Calu3 (cell line): ENCODE measurements at places on chromosomes 3 and 15. TPM values are rescaled to one million over a fixed set of nuclear protein-coding genes. Genes with fewer than 3 reads are reported as not detected.

The DUOXA2 gene
- 0.34 TPM in 1 of 2 replicates, not detected in the other for total RNA-seq

The AGTR1 gene
- 0.20 TPM in 1 of 2 replicates, not detected in the other for total RNA-seq

The RAB8B gene
- 15.8 and 16.0 TPM in 2 replicates for total RNA-seq

The CHST13 gene
- total RNA-seq = 1.1 and 1.3 TPM in 2 replicates

The CAMK2N2 gene
- total RNA-seq = 3.3 and 3.6 TPM in 2 replicates

The BUB1B gene
- 39.0 and 41.8 TPM in 2 replicates for total RNA-seq

The TICRR gene
- total RNA-seq = 41.7 and 45.2 TPM in 2 replicates

The MAP1A gene
- 0.05 and 0.27 TPM in 2 replicates for total RNA-seq

The GANC gene
- total RNA-seq = 10.8 and 12.7 TPM in 2 replicates

The ZNF502 gene
- total RNA-seq = 0.99 and 1.8 TPM in 2 replicates

The GREM1 gene
- not detected in 2 replicates for total RNA-seq

The CPA3 gene
- total RNA-seq = not detected in 2 replicates

DNA sequence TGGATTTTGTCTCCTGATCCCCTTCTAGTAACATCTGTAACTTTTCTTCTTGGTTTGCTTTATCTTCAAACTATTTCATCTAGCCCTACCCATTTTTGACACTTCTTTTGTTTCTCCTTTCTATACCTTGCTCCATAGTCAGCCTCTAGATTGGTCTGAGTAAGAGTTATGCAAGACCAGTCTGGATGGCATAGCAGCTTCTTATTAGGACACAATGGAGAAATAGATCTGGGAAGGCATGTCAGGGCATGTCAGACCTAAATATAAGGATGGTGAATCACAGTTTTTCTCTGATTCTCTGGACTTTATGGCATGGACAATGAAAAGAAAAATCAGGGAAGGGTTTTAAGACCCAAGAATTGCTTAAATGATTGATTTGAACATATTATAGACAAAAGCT, 452.5 kb downstream of the RAP2B start:
- H3K4me1 ChIP-seq = no peaks in the 10 kb centered on the region
- no peak overlapping the region for H3K4me3 ChIP-seq
- H3K27ac ChIP-seq = no peak overlapping the region
- H3K36me3 ChIP-seq = no peaks in the 10 kb centered on the region

DNA sequence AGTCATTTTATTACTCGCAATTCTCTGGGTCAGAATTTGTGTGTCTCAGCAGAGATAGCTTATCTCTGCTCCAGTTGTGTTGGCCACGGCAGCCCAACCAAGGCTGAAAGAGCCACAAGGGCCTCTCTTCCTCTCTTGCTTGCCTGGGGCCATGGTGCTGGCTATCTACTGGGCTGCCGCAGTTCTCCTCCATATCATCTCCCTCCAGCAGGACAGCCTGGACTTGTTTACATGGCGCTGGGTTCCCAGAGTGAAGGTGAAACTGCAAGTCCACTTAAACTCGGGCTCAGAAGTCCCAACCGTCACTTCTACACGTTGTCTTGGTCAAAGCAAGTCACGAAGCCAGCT, 134.8 kb downstream of the UACA start:
- H3K36me3 ChIP-seq = no peaks in the 10 kb centered on the region
- peaks cover 25% of the 10 kb centered on the region for H3K27me3 ChIP-seq
- no peak overlapping the region for H3K27ac ChIP-seq

DNA sequence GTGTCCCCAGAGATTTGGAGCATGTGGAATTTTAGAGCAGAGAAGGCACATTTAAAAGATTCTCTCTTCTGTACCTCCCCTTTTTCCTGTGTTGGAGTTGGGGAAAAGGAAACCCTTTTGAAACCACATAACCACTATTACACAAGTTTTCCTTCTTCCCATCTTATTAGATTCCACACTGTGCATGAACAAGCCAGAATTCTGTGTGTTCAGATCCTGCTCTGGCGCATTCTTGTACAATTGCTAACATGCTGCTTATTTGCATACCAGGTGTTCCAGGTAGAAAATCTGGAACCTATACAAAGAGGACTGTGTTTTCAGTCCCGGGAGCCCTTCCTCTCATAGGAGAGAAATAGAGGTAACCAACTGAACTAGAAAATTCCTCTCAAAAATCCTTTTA, 2.6 kb upstream of the CIB2 start:
- H3K27ac ChIP-seq = peak overlapping the region; percentile 65
- peak overlapping the region; percentile 31 for H3K4me3 ChIP-seq
- peak; percentile 71 for DNase-seq
- peaks cover 28% of the 10 kb centered on the region for H3K36me3 ChIP-seq

GRCh38 chr3:72633534-72633933, 214.7 kb downstream of the SHQ1 start:
- DNase-seq = no peak
- H3K27ac ChIP-seq = no peak overlapping the region
- peaks cover 13% of the 10 kb centered on the region for H3K27me3 ChIP-seq
- H3K36me3 ChIP-seq = no peaks in the 10 kb centered on the region
- H3K4me1 ChIP-seq = peaks cover 11% of the 10 kb centered on the region

DNA sequence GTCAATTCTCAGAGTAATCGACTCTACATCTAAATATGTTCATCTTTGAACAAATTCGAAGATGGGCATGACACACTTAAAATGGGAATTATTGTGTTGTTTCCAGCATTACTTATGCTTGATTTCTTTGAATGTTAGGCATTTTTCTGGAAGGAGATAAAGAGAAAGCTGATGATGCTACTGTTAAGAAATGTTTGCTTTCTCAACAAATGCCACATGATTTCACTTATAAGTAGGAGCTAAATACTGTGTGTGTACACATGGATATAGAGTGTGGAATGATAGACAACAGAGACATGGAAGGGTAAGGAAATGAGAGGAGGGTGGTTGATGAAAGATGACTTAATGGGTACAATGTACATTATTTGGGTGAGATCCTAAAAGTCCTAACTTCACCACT, 400.9 kb downstream of the TBL1XR1 start:
- no peak overlapping the region for H3K27ac ChIP-seq
- H3K4me1 ChIP-seq = peaks cover 28% of the 10 kb centered on the region
- H3K27me3 ChIP-seq = no peaks in the 10 kb centered on the region
- no peaks in the 10 kb centered on the region for H3K36me3 ChIP-seq
- no peak overlapping the region for H3K4me3 ChIP-seq
- no peak for DNase-seq

- no peak overlapping the region for H3K27ac ChIP-seq
- no peaks in the 10 kb centered on the region for H3K36me3 ChIP-seq
- H3K27me3 ChIP-seq = no peaks in the 10 kb centered on the region
- no peak for DNase-seq
These were observed 283.8 kb downstream of the C3orf38 start for GRCh38 chr3:88433568-88433967.

GRCh38 chr15:63906266-63906584, 72.5 kb upstream of the HERC1 start:
- DNase-seq = no peak
- no peaks in the 10 kb centered on the region for H3K36me3 ChIP-seq
- H3K4me3 ChIP-seq = no peak overlapping the region
- no peaks in the 10 kb centered on the region for H3K4me1 ChIP-seq
- H3K27ac ChIP-seq = no peak overlapping the region

GRCh38 chr15:49852756-49853155, 231.9 kb downstream of the DTWD1 start:
- no peaks in the 10 kb centered on the region for H3K36me3 ChIP-seq
- H3K4me1 ChIP-seq = no peaks in the 10 kb centered on the region
- H3K27ac ChIP-seq = no peak overlapping the region
- DNase-seq = no peak
- no peak overlapping the region for H3K4me3 ChIP-seq

- no peaks in the 10 kb centered on the region for H3K36me3 ChIP-seq
- no peak overlapping the region for H3K4me3 ChIP-seq
- H3K27me3 ChIP-seq = no peaks in the 10 kb centered on the region
- H3K4me1 ChIP-seq = peaks cover 9% of the 10 kb centered on the region
- DNase-seq = no peak
These were observed 1266.3 kb downstream of the SI start for GRCh38 chr3:163812006-163812405.

DNA sequence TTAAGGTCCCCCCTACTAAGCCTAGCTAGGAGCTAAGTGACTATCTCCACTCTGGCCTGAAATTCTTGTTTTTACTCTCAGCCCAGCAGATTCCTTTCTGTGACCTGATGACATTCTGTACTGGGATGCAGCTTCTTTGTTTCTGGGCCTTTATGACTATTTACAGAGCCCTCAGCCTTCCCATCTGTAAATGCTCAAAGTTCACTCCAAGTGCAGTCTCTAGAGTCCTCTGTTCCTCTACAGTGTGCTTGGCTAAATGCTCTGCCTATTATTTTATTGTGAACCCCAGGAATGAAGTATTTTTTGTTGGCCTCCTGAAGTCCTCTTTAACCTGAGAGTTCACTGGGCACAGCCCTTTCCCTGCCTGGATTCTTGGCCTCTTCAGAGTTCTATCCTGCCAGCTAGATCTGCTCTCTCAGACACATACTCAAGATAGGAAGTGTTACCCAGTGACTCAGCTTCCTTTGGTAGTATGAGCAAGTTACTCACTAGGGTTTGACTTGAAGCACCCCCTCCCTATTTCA, 278.1 kb upstream of the P2RY1 start:
- DNase-seq = no peak

DNA sequence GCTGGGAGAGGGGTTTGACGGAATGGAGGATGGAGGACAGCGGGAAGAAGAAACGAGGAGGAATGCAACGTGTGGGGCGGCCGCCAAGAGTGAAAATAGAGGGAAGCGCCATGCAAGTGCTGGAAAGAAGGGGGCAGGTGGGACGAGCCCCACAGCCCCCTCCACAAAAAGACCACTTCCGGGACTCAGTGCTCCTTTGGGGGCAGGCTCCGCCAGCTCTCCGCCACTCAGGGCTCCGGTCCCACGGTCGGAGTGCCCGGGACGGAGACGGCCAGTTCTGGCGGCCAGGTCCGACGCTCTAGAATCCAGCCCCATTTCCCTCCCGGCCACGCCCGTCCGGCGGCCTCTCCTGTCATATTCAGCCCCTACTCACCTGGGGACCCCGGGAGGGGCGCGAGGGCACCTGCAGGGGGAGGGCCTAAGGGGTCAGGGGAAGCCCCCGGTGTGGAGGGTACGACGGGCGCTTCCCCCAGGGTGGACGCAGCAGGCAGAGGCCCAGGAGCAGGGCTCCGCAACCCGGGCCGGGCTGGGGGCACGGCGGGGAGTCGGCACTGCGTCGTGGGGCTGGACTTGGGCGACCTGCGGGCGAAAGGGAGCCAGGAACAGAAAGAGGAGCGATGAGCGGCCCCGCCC, 25.5 kb upstream of the CSPG4 start:
- DNase-seq = no peak
- peak overlapping the region; percentile 50 for H3K27ac ChIP-seq
- H3K27me3 ChIP-seq = peaks cover 30% of the 10 kb centered on the region
- no peaks in the 10 kb centered on the region for H3K4me1 ChIP-seq
- peaks cover 18% of the 10 kb centered on the region for H3K36me3 ChIP-seq
- peak overlapping the region; percentile 72 for H3K4me3 ChIP-seq

DNA sequence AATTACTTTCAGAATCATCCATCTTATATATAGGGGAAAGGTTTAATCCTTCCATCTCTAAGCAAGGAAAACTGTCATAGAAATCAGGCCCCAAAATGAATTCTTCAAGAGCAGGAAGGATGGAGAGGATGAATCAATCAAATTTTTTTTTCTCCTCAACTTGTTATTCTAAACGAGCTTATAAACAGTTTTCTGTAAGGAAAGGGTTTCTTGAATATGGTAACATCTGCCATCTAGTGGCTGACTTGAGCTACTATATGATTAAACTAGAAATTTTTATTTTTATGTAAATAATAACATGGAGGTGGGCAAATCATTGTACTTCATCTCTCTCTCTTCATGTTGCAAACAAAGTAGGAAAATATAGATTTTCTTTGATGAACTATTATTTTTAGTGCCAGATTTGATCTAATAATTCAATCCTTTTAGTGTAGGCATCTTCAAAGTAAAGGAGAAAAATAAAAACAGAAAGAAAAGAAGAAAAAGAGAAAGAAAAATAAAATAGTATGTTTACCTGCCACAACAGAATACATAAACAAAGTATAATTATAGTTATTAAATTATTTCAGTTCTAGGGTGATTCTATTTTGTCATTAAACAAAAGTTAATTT, 146.6 kb downstream of the SERPINI1 start:
- DNase-seq = no peak
- H3K27ac ChIP-seq = no peak overlapping the region
- no peaks in the 10 kb centered on the region for H3K36me3 ChIP-seq
- no peak overlapping the region for H3K4me3 ChIP-seq
- peaks cover 22% of the 10 kb centered on the region for H3K27me3 ChIP-seq

DNA sequence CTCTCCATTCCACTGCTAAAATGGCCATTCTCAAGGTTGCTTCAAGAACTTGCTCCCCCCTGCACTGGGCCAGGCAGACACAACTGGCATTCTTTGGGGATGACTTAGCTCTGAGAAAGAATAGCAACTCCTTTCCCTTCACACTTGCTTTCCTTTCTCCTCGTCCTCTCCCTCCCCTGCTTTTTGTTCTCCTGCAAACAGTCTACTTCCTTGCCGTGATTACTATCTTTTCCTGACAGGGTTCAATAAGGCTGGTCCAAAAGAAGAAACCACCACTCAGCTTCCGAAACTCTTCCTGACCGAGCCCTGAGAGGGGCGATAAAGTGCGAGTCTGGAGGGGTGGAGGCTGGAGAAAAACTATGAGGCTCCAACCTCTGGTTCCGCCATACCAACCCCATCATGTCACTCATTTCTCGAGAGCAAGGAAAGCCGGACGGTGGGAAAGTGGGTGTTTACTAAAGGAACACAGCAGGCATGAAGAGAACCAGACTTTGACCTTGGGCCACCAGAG, 5.0 kb downstream of the AMOTL2 start:
- H3K4me3 ChIP-seq = peak overlapping the region; percentile 37
- H3K36me3 ChIP-seq = peaks cover 100% of the 10 kb centered on the region
- peaks cover 75% of the 10 kb centered on the region for H3K4me1 ChIP-seq
- no peaks in the 10 kb centered on the region for H3K27me3 ChIP-seq
- peak overlapping the region; percentile 59 for H3K27ac ChIP-seq
- no peak for DNase-seq

- no peak for DNase-seq
- no peak overlapping the region for H3K4me3 ChIP-seq
- H3K4me1 ChIP-seq = no peaks in the 10 kb centered on the region
- H3K27ac ChIP-seq = no peak overlapping the region
These were observed 168.3 kb downstream of the MEIS2 start for GRCh38 chr15:36932070-36932469.

- no peak for DNase-seq
- no peak overlapping the region for H3K27ac ChIP-seq
- no peaks in the 10 kb centered on the region for H3K36me3 ChIP-seq
- H3K27me3 ChIP-seq = peaks cover 18% of the 10 kb centered on the region
- H3K4me1 ChIP-seq = no peaks in the 10 kb centered on the region
These were observed 108.8 kb downstream of the NTRK3 start for GRCh38 chr15:88147760-88148159.

DNA sequence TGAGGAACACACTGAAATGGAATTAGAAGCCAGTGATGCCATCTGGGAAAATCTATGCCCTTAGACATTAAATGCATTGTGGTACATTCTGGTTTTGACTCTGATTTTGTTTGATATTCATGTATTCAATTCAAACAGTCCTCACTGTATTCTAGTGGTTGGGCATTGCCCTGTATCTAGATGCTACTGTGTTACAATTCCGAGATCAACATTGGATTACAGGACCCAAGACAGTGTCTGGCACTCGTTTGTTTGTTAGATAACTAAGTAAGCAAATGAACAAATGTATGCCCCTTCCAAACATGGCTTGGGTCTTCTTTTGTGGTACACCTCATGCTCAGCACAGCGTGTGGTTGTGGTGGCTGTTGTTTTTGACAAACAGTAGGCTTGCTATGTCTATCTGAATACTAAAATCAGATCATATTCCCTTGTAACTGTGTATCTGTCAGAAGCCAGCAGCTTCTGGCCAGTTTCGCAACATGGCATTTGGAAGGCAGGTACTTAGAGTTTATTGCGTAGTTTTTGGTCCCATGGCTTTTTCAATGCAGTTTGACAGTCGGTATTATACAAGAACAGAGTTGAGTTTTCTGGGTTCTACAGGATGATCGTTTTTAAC, 5.7 kb downstream of the FILIP1L start:
- H3K27ac ChIP-seq = no peak overlapping the region
- H3K4me3 ChIP-seq = no peak overlapping the region
- H3K4me1 ChIP-seq = peaks cover 29% of the 10 kb centered on the region
- H3K27me3 ChIP-seq = no peaks in the 10 kb centered on the region
- no peak for DNase-seq
- H3K36me3 ChIP-seq = no peaks in the 10 kb centered on the region
